ENCODE measurements at places on chromosomes 16 and 17. TPM values are rescaled to one million over a fixed set of nuclear protein-coding genes. Genes with fewer than 3 reads are reported as not detected.

PER1 gene
- total RNA-seq = 2.9 TPM

OTOA gene
- under 0.01 TPM for total RNA-seq

SLC38A8 gene
- total RNA-seq = not detected

WIPI1 gene
- 327 TPM for total RNA-seq

RPL27 gene
- 1,964 TPM for total RNA-seq

PRDM7 gene
- not detected for total RNA-seq

RNF112 gene
- 6.1 TPM for total RNA-seq

CLDN7 gene
- 1.6 TPM for total RNA-seq

KRT40 gene
- not detected for total RNA-seq

LDHD gene
- total RNA-seq = 0.55 TPM

UBE2O gene
- 13.5 TPM for total RNA-seq

CA4 gene
- 0.14 TPM for total RNA-seq

SALL1 gene
- 0.18 TPM for total RNA-seq

TMC5 gene
- total RNA-seq = not detected

PKMYT1 gene
- 0.28 TPM for total RNA-seq

RTN4RL1 gene
- 0.09 TPM for total RNA-seq

CDH8 gene
- not detected for total RNA-seq

ADAD2 gene
- not detected for total RNA-seq

SPDYE4 gene
- total RNA-seq = not detected

KRTAP2-2 gene
- not detected for total RNA-seq

C1QTNF8 gene
- total RNA-seq = not detected

GFAP gene
- total RNA-seq = 0.14 TPM

CPHXL2 gene
- total RNA-seq = not detected

LRRC75A gene
- total RNA-seq = 0.83 TPM

ASGR2 gene
- not detected for total RNA-seq

ATP2A1 gene
- total RNA-seq = 0.28 TPM

CLTC gene
- 295 TPM for total RNA-seq

HS3ST3B1 gene
- total RNA-seq = 3.5 TPM

SPNS3 gene
- total RNA-seq = under 0.01 TPM

KLHL10 gene
- 0.43 TPM for total RNA-seq

CDK5R1 gene
- total RNA-seq = 0.28 TPM

RPH3AL gene
- 1.00 TPM for total RNA-seq
